ENCODE measurements at places on chromosomes 2 and 18.

DNA sequence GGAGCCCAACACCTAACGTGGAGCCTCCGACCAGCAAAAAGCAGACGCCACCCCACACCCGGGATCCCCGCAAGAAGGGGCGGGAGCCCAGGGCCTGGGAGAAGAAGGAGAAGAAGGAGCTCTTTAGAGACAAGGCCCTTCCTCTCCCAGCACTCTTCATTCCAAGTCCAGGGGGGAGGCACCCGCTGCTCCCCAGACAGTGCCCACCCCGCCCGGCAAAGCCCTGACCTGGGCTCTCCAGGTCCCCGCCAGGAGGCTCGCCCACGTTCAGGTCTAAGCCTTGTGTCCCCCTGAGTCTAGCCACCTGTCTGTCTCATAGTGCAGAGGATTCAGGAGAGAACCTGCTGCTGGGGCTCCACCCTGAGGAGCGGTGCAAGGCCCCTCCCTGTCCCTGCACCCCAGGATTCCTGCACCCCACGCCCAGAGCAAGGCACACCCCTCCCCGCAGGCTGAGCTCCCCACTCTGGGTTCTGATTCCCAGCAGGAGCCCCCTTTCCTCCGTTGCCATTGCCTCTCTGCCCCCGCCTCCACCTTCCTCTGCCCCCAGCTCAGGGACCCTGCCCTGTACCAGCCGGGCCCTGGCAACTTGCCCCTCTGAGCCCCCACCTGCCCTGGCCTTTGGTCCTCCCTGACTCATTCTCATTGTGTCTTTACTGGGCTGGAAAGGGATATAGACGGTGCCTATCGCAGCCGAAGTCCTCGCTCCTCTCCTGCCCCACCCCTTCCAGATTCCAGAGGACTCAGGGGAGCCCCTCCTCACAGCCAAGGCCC lies 33.5 kb upstream of the GPC1 start:
- DNase-seq = no peak

GRCh38 chr2:109209412-109209811 lies 80.4 kb downstream of the SH3RF3 start:
- no peak for DNase-seq

- no peak for DNase-seq
Observed at GRCh38 chr2:57204364-57204763, 842.2 kb upstream of the VRK2 start.

DNA sequence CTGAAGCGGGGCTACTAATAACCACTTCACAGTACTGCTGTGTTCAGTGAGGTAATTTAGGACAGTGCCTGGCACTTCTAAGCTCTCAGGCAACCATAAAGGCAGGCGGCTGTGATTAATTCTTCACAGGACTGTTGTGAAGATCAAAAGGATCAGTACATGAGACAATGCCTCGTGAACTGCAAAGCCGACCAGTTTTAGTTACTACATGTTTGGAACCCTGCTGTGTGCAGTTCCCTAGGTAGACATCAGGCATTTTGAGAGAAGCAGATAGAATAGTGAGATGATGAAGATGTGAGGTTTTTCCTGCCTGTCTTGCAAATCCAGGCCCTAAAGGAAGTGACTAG lies 19.1 kb downstream of the EFHD1 start:
- no peak for DNase-seq

DNA sequence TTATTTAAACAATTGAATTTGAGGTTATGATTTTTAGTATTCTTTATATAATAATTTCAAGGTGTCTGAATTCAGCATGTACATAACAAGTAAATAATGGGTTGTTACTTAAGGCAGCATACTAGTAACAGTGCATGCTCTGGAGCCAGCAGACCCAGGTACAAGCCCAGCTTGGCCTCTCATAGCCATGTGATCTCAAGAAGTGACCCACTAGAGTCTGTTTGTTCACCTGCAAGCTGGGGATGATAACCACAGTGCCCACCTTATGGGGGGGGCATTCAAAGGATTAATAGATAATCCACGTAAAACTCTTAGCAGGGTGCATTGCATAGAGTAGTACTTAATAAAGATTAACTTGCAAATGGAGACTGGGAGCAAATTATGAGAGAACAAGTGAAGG lies 163.6 kb downstream of the TRABD2A start:
- DNase-seq = no peak

DNA sequence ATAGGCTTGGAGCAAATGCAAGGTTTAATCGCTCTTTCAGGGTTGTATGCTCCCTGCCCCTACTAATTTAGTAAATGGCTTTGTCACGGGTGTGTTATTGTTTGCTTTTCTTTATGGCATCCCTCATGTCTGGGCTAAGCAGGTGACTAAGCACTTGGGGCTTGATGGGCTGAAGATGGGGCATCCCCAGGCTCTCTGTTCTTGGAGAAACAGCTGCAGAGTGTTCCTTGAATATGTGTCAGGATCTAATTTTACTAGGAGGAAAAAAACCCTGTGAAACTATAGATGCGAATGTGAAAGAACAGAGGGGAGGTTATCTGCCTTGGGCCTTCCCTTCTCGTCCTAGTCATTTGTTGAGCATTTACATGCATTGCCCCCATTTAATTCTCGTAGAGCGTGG lies 94.7 kb upstream of the TAF1B start:
- no peak for DNase-seq

DNA sequence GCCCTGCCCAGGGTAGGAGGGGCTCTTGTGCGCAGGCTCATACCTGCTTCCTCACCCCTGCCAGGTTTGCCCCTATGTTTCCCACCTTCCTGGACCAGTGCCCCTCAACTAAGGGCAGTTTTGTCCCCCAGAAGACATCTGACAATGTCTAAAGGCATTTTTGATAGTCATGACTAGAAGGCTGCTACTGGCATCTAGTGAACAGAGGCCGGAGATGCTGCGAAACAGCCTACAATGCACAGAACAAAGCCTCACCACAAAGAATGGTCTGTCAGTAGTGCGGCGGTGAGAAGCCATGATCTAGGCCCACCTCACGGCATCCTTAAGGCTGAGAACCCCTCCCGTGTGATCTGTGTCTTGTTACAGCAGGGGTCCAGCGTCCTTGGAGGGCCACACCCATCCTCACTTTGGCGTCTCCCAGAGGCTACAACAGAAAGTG lies 96.0 kb downstream of the TMEM17 start:
- DNase-seq = no peak

DNA sequence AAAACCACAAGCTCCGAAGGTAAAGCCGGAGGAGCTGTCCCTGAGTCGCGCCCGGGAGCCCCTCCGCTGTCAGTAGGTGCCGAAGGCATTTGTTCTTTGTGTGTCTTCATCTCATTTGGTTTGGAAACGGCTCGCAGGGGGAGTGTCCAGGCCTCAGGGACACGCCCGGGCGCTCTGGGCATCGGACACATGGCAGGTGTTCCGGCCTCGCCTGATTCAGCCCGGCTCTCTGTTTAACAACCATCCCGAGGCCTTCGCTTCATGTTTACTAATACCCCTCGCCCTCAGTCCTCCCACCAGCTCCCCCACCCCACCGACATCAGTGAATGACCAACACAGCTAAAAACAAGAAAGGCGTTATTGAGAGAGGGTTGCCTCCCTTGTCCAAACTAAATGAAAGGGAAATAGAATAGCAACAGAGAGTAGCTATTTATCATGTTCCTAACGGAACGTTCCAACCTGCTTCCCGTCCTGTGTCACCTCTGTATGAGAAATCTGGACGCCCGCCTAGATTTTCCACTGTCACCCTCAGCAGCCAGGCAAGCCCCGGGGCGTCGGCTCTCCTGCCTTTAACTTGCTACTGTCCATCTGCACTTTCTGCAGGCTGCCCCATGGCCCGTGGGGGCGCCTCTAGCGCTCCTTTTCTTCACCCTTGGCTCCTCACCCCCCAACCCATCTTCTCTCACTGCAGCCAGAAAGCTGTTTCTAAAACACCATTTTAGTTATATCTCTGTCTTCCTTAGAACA lies 73.9 kb downstream of the MYCN start:
- DNase-seq = no peak

- DNase-seq = no peak
Observed at GRCh38 chr2:169452080-169452479, 27.2 kb upstream of the BBS5 start.

- no peak for DNase-seq
Observed at GRCh38 chr2:11506611-11506969, 27.3 kb upstream of the GREB1 start.

DNA sequence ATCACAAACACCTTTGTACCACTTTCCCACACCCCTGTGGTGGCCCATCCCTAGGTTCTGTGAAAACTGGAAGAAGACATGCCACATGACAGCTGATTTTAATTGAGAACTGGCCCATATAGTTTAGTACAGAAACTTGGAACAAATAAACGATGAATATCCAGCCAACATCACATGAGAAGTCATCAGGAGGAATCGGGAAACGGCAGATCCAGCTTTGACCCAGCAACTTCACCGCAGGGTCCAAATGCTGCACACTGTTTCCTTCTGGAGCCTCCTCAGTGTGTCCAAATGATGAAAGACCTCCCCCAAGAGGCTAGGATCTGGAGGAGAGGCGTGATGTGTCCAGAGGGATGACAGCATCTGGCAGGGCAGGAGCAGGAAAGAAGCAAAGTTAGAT lies 75.5 kb downstream of the COPS8 start:
- DNase-seq = no peak

DNA sequence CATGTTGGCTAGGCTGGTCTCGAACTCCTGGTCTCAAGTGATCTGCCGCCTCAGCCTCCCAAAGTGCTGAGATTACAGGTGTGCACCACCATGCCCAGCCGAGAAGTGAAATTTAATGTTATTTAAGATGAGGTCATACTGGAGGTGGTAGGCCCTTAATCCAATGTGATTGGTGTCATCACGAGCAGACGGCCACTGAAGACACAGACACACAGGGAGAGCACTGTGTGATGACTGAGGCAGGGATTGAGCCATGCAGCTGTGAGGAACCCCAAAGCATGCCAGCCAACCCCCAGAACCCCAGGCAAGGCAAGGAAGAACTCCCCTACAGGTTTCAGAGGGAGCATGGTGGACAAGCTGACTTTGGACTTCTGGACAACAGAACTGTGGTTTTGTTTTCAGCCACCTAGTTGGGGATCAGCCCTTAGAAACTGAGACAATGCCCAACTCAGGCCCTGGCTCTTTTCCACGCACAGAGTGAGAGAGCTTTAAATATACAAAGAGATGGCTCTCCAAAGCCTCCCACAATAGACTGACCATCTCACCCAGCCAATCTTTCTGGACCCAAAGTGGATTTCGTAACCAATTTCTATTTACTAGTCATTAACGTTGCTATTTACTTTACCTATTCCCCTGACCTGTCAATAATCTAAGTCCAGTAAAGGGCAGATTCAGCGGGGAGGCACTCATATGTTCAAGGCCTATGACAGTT lies 34.2 kb downstream of the TBC1D8 start:
- DNase-seq = no peak

Measured in stimulated activated CD8-positive, alpha-beta memory T cell treated with anti-CD3 and anti-CD28 coated beads, Interleukin-15, amount 100 ng/mL, for 1 hour (primary cell).